ENCODE measurements at places on chromosomes 4 and X.
A peak's percentile ranks its signal among the peaks of the same experiment; 100 is the strongest.

- DNase-seq, result no peak
Observed at GRCh38 chr4:75251547-75251946, 262.7 kb downstream of the RCHY1 start.

GRCh38 chrX:13473442-13474163 lies 95.8 kb upstream of the EGFL6 start:
- no peak for DNase-seq

- no peak for DNase-seq
Observed at GRCh38 chr4:110309675-110310074, 111.3 kb upstream of the ELOVL6 start.

GRCh38 chr4:141046255-141046654 lies 87.0 kb downstream of the RNF150 start:
- DNase-seq, result no peak

DNA sequence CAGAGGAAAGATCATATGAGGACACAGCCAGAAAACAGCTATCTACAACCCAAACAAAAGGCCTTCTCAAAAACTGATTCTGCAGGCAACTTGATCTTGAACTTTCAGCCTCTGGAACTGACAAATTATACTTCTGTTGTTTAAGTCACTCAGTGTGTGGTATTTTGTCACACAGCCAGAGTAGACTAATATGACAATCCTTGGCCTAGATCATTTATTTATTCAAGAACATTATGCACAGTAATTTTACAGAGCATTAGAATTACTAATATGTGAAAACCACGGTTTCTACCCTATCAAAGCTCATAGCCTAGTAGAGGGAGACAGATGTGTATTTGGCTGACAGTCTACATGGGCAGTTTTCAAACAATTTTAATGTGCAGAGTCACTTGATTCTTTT lies 167.8 kb upstream of the PCDH18 start:
- DNase-seq, result no peak

DNA sequence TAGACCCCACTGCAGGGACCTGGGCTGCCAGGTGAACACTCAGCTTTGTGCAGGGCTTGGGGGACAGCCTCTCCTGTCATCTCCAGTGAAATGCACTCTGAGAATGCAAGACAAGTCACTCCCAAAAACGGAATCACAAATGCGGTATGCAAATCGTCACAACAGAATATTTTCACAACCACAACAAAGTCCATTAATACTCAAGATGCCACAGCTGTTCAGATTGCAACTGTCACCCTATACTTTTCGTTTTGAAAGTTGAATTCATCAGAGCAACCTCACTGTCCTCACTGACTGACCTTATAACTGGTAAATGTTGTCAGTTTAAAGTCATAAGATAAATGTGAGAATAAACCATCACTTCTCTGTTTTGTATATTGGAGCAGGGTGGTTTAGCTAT lies 16.6 kb downstream of the JAKMIP1 start:
- no peak for DNase-seq

GRCh38 chrX:49268702-49269009 lies 937 bp upstream of the PPP1R3F start:
- no peak for DNase-seq

DNA sequence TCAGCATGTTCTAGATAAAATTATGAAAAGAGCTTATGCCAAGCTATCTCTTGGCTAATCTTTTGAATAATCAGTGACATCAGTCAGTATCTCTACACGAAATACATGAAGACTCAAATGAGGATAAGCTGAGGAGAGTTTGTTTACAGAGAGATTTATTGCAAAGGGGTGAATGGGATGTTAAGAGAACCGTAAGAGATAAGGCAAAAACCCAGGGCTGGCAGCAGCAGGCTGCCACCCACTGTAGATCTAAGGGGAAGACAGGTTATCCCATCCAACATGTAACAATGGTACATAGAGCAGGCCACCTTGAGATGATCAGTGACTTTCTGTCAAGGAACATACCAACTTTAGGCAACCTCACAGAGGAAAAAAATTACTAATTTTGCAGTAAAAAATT lies 432.1 kb upstream of the NR3C2 start:
- DNase-seq, result peak; percentile 38

DNA sequence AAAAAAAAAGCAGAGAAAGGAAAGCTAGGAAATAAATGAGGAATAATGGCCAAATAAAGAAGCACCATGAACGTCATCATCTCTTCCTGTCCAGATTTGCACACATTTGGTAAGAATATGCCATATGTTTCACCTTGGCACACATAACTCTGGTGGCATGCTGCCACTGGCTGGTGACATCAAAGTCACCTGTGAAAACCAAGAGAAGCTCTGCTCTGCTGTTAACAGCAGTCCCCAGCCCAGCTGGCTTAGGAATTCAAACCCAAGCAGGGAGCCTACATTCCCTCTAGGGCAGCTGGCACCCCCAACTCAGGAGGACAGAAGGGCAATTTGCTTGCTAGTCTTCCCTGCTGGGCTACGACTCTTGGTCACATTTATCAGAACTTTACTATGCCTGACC lies 77.6 kb downstream of the RASL11B start:
- DNase-seq, result no peak

GRCh38 chrX:65723706-65724105 lies 56.3 kb downstream of the MSN start:
- no peak for DNase-seq

GRCh38 chr4:126939401-126939800 lies 693.4 kb upstream of the INTU start:
- DNase-seq, result no peak
